Stimulated activated CD4-positive, alpha-beta T cell treated with anti-CD3 and anti-CD28 coated beads, Interleukin-4, amount 100 ng/mL, for 4 hours (primary cell): ENCODE measurements at places on chromosomes 2 and 18.

DNA sequence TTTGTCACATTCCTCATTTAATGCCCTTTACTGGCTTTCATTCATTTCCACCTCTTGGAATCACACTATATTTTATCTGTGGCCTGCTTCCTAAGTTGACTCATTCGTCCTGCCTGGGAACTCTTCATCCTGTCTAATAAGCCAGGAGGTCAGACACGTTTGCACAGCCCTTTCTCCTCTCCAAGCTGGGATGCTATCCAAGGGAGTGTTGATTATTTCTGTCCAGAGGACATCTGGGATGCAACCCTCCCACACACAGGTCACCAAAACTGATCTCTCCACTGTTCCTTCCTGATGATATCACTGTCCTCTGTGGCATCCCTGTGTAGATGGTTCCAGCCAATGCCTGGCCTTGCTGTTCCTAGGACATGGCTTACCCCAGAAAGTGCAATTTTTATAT lies 79.8 kb upstream of the NOSTRIN start:
- DNase-seq: no peak

- DNase-seq: no peak
These were observed 19.6 kb downstream of the EHD3 start for GRCh38 chr2:31253356-31254131.

DNA sequence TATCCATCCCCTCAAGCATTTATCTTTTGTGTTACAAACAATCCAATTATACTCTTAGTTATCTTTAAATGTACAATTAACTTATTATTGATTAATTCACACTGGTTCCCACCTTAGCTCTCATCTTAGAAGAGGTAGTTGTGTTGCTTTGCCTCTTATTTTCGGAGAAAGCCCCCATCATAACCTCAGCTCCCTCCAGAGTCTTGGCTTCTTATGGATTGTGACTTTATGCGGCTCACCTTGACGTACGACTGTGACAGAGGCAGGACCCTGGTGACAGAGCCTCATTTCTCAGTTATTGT lies 132.9 kb downstream of the SPTBN1 start:
- no peak for DNase-seq

GRCh38 chr18:63905361-63905760 lies 2.4 kb upstream of the SERPINB10 start:
- DNase-seq: no peak

GRCh38 chr18:26971409-26971808 lies 105.9 kb upstream of the AQP4 start:
- DNase-seq: no peak

GRCh38 chr2:18519914-18520450 lies 40.5 kb downstream of the RDH14 start:
- no peak for DNase-seq

DNA sequence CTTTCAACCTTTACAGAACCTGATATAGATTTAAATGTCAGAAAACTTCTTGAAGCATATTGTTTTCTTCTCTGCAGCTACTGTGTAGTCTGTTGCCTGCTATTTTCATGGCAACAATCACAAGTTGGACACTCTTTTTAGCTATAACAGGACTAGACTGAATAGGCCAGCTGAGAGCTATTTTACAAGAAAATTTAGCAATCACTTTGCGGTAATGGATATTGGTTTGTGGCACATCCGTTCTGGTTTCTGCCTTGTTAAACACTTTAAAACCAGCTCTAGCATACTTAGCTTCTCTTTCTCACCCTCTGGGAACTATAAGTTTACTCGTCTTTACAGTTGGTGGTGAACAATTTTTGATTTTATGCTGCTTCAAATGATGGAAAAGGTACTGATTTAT lies 125.7 kb downstream of the MAP2 start:
- DNase-seq: no peak

GRCh38 chr18:56448751-56449150 lies 189.6 kb downstream of the TXNL1 start:
- no peak for DNase-seq

- no peak for DNase-seq
These were observed 151.2 kb downstream of the FMNL2 start for GRCh38 chr2:152485954-152486736.

DNA sequence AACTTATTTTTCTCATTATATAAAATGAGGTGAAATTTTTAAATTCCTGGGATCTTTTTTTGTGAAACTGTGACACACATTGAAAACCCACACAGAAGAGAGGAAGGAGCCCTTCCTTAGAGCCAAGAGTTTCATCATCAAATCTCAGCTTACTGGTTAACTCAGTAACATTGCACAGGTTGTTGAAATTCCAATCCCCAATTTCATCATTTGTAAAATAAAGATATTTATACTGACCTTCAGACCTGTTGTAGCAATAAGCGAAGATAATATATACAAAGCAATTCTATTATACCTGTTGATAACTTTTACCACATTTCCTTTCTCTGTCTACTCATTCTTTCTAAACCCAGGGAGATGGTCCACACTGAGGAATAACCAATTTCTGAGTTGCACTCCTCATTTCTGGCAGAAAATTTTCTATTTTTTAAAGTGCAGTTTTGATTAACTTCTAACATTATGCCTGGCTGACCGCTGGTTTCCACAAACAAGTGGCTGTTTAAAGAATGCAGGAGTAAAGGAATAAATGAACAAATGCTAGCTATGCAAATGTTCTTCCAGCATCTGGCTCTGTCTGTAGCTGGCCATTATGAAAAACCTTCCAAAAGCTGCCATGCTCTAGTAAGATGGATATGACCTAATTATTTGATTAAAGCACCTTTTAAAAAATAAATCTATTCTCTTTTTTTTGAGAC lies 105.7 kb upstream of the LINC00305 start:
- DNase-seq: no peak

GRCh38 chr2:132999421-132999820 lies 329.4 kb upstream of the LYPD1 start:
- no peak for DNase-seq

- no peak for DNase-seq
These were observed 32.6 kb downstream of the ANKMY1 start for GRCh38 chr2:240524963-240525718.

- no peak for DNase-seq
These were observed 34.0 kb downstream of the BIN1 start for GRCh38 chr2:127072970-127073369.

DNA sequence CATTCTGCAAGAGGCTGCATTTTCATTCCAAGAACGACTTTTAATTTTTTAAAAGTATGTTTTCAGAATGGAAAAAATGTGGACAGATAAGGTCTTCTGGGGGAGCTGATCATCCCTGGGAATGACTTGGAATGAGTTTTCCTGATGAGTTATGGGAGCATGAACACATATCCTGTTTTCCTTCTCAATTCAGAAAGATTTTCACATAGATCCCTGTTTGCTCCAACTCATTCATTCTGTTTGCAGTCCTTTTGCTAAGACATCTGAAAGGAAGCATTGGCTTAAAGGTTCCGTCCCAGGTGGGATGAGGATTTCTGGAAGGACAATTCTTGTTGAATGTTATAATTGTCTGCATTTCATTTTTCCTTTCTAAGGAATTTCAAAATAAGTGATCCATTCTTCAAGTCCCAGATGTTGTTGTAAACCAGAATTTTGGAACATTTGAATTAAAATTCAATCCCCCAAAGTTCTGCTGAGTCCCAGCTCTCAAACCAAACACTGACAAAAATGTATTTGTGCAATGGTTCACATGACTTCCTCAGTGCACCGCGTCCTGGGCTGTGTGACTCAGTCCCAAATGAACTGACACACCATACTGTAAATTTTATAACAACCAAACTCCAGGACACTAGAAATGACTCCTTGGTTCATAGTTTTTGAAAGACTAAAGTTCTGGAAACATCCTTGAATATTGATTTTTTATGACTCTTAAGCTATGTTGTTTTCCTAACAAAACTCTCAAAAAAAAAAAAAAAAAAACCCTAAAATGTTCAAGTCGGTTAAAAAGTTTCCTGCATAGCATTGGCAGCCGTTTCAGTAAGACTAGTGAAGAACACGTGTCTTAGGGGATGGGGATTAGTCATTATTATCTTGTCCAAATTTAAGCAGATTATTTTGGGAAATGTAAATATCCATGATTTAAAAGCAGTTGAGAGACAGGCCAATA lies 281.8 kb upstream of the TCF4 start:
- DNase-seq: no peak
